Immature natural killer cell (primary cell): ENCODE measurements at places on chromosomes 16 and 17.

- DNase-seq = no peak
Observed at GRCh38 chr17:21282231-21282630, 2.3 kb upstream of the MAP2K3 start.

DNA sequence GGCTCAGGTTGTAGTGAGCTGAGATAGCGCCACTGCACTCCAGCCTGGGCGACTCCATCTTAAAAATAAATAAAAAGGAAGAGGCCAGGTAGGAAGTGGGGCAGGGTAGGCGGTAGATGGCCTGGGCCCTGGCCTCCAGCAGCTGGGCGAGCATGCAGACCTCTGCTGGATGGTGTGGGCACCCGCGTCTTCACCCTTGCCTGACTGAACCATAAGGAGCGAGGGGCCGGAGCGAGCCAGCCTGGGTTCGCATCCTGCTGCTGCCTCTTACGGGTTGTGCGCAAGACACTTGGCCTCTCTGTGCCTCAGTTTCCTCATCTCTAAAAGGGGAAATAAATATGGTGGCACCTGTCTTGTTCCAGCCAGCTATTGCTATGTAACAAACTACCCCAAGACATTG lies 146.1 kb upstream of the GSE1 start:
- DNase-seq = no peak

- DNase-seq = no peak
Observed at GRCh38 chr16:35102780-35103403, 1643.5 kb downstream of the TP53TG3F start.

GRCh38 chr16:20349615-20350014 lies 2.9 kb downstream of the UMOD start:
- no peak for DNase-seq

DNA sequence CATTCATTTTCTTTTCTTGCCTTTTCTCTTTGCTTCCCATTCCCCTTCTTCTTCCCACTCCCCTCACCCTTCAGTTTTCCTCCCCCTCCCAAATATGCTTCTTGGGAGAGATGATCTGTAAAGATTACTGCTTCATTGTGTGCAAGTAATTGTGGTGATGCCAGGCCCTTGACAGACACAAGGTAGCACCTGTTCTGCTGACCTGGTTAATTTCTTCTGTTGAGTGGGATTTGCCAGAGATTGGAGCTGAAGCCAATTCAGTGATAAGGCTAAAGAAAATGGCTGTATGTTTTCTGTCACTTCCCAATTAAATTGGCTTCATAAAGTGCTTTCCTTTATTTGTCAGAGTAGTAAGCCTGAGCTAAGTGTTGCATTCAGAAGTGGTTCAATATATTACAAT lies 44.5 kb downstream of the AATF start:
- DNase-seq = no peak

DNA sequence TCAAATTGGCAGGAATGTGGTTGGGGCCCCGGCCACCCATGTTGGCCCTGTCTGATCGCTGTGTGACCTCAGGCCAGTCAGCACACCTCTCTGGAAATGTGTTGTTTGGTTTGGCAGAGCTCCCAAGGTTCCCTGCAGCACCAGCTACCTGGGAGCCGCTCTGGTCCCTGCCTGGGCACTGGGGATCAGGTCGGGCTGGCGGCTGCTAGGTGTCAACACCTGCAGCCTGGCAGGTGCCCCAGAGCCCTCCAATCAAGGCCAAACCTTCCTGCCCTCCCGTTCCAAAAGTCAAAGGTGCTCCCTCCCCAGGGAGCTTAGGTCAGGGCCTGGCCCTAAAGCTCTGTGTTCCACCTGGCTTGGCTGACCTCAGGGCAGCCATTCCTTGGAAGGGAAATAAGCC lies 55.9 kb downstream of the ZDHHC7 start:
- no peak for DNase-seq

- no peak for DNase-seq
Observed at GRCh38 chr16:50711862-50712559, 18.6 kb downstream of the NOD2 start.

- no peak for DNase-seq
Observed at GRCh38 chr16:69932228-69932627, 18.9 kb upstream of the CLEC18A start.

- no peak for DNase-seq
Observed at GRCh38 chr16:27304881-27305745, 8.7 kb upstream of the IL4R start.

GRCh38 chr17:65389949-65390348 lies 171.5 kb downstream of the AXIN2 start:
- no peak for DNase-seq

- no peak for DNase-seq
Observed at GRCh38 chr16:50603206-50604064, 55.2 kb downstream of the NKD1 start.

- DNase-seq = no peak
Observed at GRCh38 chr17:7969433-7969832, 33.0 kb upstream of the GUCY2D start.

- DNase-seq = peak; percentile 47
Observed at GRCh38 chr17:28712032-28712704, 480 bp upstream of the PROCA1 start.

DNA sequence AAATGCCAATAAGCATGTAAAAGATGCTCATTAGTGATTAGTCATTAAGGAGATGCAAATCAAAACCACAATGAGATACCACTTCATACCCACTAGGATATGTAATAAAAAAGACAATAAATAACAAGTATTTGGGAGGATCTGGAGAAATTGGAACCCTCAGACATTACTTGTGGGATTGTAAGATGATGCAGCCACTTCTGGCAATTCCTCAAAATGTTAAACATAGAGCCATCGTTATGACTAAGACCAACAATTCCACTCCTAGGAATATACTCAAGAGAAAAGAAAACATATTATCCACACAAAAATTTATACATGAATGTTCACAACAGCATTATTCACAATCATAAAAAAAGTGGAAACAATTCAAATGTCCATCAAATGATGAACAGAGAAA lies 336.2 kb upstream of the PMFBP1 start:
- DNase-seq = no peak

GRCh38 chr16:58110571-58111301 lies 18.4 kb downstream of the CFAP20 start:
- no peak for DNase-seq
